ENCODE measurements at places on chromosomes 11 and 22. TPM values are rescaled to one million over a fixed set of nuclear protein-coding genes. Genes with fewer than 3 reads are reported as not detected.

Gene MUC15
- total RNA-seq, result not detected

Gene SMIM35
- total RNA-seq, result 0.16 TPM

Gene BAIAP2L2
- total RNA-seq, result 0.32 TPM

Gene SLC7A4
- total RNA-seq, result not detected

Gene OR52E8
- not detected for total RNA-seq

Gene VWCE
- 9.4 TPM for total RNA-seq

Gene CASP1
- total RNA-seq, result 21.1 TPM

Gene OR6A2
- 0.31 TPM for total RNA-seq

All from activated T-helper 1 cell treated with anti-CD3 and anti-CD28 coated beads, Interleukin-12 subunit alpha, Interleukin-12 subunit beta, Interleukin-2, Interleukin-4 antibody, amounts not matched to agents 30 ng/mL and 10 ng/mL and 1 ng/mL, durations not matched to agents 14 hours and 24 hours and 36 hours (primary cell).